NCI-H774 (cell line): ENCODE measurements at places on chromosomes 1 and 21.
A peak's percentile ranks its signal among the peaks of the same experiment; 100 is the strongest.

DNA sequence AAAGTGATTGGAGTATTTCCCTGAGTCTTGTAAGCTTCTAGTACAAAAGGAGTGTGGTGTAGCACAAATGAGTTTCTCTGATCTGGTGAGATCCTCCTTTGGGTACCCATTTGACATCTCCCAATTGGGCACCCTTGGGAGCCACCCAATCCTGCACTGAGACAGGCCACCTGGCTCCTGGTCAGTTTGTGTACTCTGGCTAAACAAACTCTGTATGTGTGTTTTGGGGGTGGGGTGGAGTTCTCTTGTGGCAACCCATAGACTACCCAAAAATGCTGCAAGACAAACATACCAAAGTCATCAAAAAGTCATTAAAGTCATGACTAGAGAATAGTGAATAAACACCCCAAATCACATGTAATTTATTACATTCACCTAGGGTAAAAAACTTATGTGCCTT lies 8.4 kb upstream of the HIVEP3 start:
- DNase-seq: peak; percentile 96

- no peak for DNase-seq
These were observed 91.7 kb downstream of the ATG4C start for GRCh38 chr1:62875676-62876075.

- no peak for DNase-seq
These were observed 2.6 kb upstream of the FCRL6 start for GRCh38 chr1:159799446-159799985.

GRCh38 chr1:24942789-24943188 lies 12.7 kb upstream of the RUNX3 start:
- no peak for DNase-seq

- no peak for DNase-seq
These were observed 56.3 kb downstream of the CHD5 start for GRCh38 chr1:6123816-6124215.

GRCh38 chr1:94160811-94161210 lies 39.9 kb upstream of the ABCA4 start:
- DNase-seq: no peak

DNA sequence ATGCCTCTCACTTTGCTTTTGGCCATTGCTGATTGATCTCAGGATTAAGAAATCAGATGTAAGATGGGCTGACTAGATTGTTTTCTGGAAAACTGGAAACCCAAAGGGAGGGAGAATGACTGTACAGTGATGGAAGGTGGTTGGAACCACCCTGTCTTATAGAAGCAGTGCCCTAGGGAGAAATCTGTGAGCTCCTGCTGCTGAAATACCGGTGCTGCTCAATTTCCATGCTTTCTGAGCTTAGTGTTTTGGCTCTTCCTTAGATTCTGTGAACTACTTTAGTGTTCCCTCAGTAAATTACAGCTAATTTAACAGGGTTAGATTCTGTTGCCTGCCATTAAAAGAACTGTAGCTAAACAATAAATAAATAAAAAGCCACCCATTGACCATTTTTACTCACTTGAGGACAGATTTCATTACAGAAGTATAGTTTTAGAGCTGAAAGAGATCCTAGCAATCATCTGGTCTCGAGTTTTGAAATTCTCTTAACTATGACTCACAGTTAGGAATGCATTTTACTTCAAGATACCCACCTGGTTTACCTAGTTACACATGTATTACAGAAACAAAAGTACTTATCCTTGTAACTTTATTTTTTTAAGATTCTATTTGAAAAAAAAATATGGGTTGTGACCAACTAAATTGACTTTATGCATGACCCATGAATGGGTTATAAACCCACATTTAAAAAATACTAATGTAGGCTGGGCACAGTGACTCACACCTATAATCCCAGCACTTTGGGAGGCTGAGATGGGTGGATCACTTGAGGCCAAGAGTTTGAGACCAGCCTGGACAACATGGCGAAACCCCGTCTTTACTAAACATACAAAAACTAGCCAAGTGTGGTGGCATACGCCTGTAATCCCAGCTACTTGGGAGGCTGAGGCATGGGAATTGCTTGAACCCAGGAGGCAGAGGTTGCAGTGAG lies 33.2 kb downstream of the CAMSAP2 start:
- DNase-seq: no peak

DNA sequence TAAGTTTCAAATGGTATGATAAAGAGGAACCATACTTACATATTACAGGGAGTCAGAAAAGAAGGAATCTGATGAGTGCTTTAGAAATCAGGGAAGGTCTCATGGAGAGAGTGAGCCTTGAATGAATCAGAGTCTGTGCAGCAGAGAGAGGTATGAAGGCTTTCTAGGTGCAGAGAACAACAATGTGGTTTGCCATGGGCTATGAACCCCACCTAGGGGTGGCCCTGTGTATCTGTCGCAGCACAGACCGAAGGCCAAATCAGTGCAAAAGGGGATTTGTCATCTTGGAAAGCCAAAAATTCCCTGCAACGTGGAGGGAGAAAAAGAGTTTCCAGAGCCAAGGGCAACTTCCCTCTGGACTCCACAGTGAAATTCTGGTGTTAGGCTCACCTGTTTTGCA lies 3.5 kb downstream of the PAPPA2 start:
- DNase-seq: no peak

- no peak for DNase-seq
These were observed 22.8 kb downstream of the DHRS3 start for GRCh38 chr1:12594966-12595756.

GRCh38 chr1:49225464-49225863 lies 448.8 kb upstream of the BEND5 start:
- no peak for DNase-seq

DNA sequence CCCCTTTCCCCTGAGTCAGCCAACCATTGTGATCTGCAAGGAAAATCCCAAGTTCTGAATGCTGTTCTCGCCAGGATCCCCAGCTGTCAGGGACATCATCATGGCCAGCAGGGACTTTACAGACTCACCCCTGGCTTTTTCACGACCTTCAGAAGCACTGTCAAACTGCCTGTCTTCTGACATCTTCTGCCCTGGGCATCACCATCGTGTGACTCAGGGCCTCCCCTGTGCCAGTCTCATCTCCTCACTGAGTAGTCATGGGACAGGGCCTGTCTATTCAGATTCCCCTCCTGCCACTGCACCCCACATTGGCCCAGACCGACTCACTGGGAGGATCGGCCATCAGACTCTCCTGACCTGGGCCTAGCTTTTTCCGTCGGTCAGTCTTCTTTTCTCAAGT lies 72.5 kb upstream of the VAMP3 start:
- no peak for DNase-seq

GRCh38 chr21:32567626-32568025 lies 17.7 kb downstream of the TCP10L start:
- no peak for DNase-seq

GRCh38 chr1:206715120-206715519 lies 30.4 kb downstream of the MAPKAPK2 start:
- DNase-seq: no peak

DNA sequence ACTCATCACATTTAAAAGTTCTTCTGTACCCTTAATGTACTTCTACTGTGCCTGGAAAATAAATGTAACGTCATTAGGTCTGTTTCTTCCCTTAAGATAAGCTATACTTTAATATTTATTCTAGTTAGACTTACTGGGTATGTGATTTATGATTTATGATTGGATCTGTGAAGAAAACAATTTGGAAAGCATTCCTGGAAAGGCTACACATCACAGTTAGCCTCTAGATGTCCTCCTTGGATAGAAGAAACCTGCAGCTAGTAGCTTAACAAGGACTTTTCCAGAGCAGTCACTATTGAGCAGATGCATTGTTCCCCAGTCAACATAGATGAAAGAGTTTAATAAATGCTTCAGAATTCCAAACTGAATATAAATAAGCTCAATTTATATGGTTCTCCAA lies 22.2 kb upstream of the ABL2 start:
- no peak for DNase-seq

DNA sequence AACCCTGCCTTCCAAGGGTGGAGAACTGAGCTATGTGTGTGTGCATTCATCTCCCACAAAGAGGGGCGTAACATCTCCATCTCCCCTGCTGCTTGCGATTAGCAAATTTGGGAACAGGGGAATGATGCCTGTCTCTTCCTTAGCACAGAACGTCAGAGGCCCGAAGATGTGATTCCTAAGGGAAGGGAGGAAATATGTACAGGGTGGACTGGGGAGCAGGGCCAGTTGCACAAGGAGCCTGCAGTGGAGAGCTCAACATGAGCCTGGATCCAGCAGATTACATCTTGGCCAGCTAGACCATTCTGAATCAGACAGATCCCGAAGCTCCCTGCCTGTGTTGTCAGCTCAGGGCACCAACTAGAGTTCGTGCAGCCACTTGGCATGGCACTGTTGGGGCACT lies 118.1 kb downstream of the NGF start:
- DNase-seq: no peak

DNA sequence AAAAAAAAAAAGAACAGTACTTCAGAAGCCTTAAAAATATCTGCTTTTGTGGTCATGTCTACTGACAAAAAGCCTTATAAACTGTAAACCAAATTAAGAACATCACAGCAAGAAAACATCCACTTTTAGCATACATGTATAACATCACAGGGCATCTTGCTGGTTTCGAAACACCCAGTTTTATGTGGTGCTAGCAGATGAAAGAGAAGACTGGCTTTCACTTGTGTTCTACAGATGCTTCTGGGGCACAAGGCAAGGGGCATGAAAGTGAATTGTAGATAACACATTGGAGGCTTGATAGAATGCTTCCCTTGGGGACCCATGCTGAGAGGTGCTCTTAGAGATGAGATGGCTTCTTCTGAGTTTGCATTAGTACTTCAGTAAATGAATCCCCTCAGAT lies 543.7 kb upstream of the PKN2 start:
- DNase-seq: no peak

DNA sequence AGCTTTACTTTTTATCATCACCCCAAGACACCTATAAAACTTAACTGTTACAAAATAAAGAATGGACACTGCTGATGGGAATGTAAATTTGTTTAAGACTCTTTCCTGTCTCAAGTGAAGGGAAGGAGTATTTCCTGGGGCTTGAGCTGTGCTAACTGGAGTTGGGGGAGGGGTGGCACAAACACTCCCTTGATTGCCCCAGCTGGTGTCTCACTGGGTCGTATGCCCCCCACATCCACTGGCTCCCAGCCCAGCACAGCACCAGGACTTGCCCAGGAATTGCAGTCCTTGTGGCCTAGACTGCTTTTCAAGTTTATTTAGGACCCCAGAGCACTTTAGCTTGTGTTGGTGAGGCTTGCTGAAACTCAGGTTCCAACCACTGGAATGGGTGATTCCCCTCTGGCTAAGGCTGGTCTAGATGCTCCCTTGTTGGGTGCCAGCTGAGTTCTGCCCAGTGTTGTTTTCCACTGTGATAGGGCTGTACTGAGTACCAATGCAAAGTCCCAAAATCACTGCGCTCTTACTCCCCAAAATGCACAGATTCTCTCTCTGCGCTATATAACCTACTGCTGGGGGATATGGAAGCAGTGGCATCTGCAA lies 49.1 kb upstream of the DR1 start:
- no peak for DNase-seq

DNA sequence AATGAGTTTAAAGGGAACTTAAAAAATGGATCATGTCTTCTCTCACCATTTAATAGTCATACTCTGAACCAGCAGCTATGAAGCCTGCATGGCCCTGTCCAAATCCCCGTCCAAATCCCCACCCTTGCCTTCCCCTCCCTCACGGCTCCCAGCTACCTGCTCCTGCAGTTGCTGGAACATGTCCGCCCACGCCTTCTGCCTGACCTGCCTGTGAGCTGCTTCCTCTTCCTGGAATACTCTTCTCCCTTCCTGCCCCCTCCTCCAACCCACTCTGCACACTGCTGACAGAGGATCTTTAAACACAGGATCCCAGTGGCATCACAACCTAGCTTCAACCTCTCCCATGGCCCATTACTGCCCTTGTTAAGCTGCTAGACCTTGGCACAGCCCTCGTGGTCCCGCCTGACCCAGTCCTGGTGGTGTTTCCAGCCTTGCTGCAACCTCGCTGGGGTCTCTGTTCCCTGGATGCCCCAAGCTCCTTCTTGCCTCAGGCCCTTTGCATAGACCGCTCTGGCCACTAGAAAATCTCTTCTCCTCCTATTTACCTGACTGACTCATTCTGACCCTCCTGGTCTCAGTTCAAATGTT lies 118.3 kb downstream of the PTPRU start:
- DNase-seq: no peak

DNA sequence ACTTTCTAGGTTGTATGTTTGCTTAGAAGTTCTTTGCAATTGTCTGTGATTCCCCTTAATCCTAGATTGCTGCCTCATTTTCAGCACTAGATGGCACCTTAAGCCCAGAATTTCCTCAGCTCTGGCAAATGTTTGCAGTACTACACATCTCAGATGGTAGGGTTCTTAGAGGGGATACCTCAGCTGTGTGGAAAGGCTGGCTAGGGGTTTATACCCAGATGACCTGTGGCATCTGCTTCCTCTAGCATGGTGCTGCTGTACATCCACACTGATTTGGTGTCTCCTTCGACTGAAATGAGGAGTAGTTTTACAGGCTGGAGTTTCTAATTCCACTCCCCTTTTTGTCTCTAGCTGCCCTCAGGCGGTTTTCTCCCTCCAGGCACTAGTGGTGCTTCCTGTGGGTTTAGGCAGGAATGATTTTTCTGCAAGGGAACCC lies 23.5 kb downstream of the ASB17 start:
- DNase-seq: no peak

- no peak for DNase-seq
These were observed 17.2 kb downstream of the ADAR start for GRCh38 chr1:154590756-154591155.

- DNase-seq: no peak
These were observed 213.8 kb downstream of the URB2 start for GRCh38 chr1:229839800-229840199.

DNA sequence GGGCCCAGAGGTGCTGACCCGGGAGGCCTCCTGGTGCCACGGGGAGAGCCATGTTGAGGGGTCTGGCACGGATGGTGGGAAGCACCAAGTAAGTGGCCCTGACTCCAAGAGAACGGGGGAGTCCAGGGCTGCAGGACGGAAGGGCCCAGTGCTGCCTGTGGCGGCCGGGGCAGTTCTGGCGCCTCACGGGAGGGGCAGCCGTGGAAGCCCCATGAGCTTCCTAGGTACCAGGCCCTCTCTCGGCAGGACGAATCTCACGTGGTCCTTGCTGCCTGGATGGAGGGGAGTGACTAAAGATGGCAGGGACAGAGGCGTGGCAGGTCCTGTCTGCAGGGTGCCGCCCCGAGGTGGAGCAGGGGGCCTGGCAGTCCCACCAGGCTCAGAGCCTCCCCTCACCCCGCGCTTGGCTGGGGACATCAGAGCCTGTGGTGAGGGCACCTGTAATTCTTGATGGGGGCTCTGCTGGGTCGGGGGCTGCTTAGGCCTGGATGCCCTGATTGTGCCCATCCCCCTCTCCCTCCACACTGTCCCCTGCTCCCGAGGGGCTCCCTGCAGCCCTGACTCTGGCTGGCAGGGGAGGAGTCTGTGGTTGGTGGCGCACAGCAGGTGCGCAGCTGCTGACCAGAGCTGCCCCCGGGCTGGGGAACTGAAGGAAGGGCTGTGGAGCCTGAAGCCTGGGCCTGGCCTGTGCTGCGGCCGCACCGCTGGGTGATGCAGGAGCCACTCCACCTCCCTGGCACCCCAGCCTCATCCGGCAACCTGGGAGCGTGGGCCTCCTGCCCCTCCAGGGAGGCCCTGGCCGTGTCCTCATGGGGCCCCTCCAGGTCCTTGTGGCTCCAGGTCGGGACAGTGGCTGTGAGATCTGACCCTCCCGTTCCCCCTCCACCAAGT lies 31.4 kb downstream of the POFUT2 start:
- DNase-seq: no peak
